ENCODE measurements at places on chromosomes 7 and 10.

- DNase-seq: no peak
These were observed 186.8 kb downstream of the PARD3 start for GRCh38 chr10:34628174-34628796.

DNA sequence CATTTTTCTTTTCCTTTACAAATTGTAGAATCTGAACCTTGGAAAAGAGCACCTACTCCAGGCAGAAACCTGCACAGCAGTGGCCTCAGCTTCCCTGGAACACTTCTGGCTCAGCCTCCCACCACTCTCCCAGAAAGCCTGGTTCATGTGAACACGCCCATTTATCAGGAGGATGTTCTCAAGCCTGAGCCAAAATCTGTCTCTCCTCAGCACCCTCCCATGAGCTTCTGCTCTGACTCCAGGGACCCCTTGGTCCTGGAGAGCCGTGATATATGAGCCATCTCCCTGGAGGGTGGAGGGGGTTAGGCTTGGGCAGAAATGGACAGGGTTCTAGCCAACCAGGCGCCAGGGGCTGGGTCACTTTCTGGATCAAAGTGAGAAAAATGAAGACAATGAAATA is 10.1 kb downstream of the GDF2 start:
- no peak for DNase-seq

GRCh38 chr10:14678637-14679036 is 96.1 kb downstream of the FAM107B start:
- no peak for DNase-seq

DNA sequence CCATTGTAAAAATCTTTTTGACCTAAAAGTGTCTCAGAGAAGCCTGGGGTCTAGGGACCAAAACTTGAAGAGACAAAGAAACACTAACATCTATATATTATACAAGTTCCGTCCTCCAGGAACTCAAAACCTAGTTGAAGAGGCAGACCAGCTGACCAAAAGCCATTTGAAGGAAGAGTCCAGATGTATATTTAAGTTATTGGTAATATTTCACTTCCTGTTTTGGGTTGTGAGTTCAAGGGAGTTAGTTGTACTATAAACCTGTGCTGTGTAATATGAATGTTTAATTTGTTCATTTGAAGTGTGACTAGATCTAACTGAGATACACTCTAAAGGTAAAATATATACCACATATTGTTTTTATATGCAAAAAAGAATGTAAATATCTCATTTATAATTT is 45.0 kb downstream of the CDK1 start:
- no peak for DNase-seq
